GM03348 (cell line): ENCODE measurements at places on chromosomes 4 and X.

DNA sequence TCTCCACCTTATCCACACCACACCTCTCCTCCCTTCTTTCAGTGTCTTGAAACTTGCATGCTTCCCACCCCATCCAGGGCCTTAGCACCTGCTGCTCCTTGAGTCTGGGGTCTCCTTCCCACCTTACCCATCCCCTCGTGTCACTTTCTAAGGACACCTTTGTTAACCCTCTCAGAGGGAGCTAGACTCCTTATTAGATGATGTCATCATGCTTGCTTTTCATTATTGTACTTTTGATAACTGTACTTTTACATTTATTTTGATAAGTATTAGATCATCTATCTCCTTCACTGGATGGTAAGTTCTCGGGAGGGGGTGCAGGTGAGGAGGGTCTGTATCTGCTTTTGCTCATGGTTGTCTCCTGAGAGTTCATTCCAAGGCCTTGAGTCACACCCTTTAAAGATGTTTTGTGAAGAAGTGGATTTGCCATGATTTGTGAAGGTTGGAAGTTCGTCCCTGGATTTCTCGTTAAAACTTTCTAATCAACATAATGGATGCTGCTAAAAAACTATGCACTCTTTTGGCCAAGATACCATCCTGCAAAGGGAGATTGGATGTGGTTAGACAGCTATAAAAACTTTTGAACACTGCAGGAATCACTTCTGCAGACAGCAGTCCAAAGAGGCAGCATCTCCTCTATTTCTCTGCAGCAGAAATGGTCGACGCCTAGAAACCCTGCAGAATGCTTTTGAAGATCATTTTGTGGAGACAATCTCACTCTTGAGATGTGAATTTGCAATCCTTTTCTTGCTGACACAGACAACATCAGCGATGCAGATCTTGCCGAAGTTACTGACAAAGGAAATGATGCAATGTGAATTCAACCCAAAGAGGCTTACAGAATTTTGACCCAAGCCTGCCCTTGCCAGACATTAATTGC is 69.6 kb downstream of the ENPP6 start:
- no peak for DNase-seq

- DNase-seq = no peak
These were observed 24.7 kb upstream of the GPR101 start for GRCh38 chrX:137058339-137059127.

DNA sequence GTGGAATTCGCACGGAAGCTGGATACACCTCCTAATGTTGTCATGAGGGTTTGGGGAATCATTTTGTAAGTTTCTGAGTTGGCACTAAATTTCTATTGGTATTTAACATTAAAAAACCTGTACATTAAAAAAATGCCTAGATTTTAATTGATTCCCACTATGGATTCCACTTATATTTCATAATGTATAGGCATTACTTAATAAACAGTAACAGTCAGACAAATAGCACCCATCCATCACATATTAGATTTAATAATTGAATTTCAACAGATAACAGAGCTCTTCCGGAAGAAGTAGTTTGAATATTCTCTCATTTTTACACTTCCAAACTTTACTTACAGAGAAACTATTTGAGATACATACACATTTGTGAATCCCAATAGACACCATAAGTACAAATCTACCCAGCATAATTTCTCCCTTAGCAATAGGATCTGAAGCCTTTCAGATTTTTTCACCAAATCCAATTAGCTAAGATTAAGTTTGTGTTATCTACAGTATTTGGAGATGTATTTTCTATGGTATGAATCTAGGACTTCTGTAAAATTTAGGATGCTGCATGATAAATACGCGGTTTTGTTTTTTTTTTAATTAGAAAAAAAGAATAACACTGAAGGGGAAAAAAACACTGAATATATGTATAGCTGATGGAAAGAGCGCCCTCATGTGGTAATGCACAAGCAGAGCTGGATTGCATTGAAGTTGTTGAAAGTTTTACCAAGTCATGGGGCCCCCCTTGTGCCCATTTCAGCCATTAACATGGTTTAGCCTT is 12.2 kb upstream of the ODAM start:
- DNase-seq = peak; percentile 37

DNA sequence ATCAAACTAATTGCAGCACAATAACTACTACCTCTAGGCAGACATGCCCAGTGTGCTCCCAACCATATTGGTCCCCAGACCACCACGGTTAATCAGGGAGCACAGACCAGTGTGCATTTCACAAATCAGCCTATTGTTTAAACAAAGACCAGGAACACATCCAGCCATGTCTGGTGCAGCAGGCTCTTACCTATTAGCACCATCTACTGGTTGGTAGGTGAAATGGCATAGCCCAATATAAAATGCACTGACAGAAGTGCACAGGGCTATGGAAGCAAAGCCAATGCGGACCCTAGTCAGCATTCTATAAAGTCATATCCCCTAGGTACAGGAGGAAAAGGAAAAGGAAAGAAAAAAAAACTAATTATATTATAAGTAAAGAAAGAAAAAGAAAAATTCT is 15.5 kb upstream of the CYLC1 start:
- peak; percentile 20 for DNase-seq

DNA sequence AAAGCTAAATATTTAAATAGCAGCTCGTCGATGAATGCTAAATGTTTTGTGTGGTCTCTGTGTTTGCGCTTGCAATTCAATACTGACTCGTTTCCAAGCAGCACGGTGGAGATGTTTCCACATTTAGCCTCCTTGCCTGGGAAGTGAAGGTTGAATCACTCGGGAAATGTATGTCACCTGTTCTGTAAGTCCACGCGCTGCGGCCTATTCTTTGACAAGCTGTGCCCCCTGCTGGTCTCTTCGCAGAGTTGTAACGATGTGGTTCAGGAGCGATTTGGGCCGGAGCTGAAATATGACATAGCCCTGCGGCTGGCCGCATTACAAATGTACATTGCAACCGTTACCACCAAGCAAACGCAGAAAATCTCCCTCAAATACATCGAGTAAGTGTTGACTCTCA is 89.6 kb upstream of the PRPS2 start:
- DNase-seq = peak; percentile 43

- DNase-seq = no peak
These were observed 27.5 kb downstream of the CCDC149 start for GRCh38 chr4:24885342-24885741.
